ENCODE measurements at places on chromosomes 6 and 20.

- DNase-seq = no peak
Observed at GRCh38 chr6:2157441-2158127, 87.8 kb downstream of the GMDS start.

- no peak for DNase-seq
Observed at GRCh38 chr6:23637296-23637695, 488.7 kb upstream of the NRSN1 start.

- DNase-seq = no peak
Observed at GRCh38 chr20:36744764-36745191, 1.1 kb downstream of the NDRG3 start.

DNA sequence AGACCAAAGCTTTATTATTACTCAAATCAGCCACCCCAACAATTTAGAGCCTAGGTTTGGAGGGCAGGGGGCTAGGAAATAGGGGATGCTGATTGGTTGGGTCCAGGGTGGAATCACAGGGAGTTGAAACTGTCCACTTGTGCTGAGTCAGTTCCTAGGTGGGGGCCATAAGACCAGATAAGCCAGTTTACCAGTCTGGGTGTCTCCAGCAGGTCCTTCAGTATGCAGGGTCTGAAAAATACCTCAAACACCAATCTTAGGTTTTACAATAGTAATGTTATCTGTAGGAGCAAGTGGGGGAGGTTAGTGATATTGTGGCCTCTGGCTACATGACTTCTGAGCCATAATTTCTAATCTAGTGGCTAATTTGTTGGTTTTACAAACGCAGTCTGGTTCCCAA is 63.2 kb downstream of the UBR2 start:
- no peak for DNase-seq

DNA sequence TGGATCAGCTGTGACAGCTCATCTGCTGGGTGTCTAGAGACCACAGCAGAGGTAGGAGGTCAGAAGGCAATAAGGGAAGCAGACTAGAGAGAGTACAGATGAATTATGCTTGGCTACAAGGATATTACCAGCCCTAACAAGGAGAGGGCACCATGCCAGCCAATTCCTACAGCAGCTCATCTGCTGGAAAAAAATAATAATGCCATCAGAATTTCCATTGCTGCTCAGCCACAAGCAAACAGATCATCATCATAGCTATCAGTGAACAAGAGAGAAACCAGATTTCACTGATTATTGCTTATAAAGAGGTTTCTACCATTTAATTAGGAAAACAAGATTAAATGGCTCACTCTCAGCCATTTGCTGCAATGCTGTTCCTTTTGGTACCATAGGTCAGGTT is 66.5 kb downstream of the PSMG4 start:
- no peak for DNase-seq

DNA sequence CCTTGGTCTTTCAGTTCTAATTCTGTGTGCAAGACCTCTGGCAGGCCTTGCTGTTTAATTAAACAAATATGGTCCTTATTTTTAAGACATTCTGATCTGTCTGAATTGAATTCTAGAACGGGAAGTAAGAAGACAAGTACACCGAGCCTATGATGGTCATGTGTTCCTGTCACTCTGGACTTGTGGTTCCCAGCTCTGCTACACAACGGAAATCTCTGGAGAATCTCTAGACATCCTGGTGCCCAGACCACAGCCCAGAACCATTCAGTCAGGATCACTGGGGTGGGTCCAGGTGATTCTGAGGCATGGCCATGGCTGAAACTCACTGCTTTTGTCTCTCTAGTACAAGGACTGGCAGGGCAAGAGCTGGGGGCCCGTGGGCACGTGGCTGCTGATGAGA is 15.9 kb upstream of the KCNK16 start:
- DNase-seq = no peak
